H7 (cell line): ENCODE measurements at places on chromosomes 11 and 22. TPM values are rescaled to one million over a fixed set of nuclear protein-coding genes. Genes with fewer than 3 reads are reported as not detected.

GRCh38 chr11:116172156-116172555, 600.6 kb downstream of the BUD13 start:
- DNase-seq: no peak

DNA sequence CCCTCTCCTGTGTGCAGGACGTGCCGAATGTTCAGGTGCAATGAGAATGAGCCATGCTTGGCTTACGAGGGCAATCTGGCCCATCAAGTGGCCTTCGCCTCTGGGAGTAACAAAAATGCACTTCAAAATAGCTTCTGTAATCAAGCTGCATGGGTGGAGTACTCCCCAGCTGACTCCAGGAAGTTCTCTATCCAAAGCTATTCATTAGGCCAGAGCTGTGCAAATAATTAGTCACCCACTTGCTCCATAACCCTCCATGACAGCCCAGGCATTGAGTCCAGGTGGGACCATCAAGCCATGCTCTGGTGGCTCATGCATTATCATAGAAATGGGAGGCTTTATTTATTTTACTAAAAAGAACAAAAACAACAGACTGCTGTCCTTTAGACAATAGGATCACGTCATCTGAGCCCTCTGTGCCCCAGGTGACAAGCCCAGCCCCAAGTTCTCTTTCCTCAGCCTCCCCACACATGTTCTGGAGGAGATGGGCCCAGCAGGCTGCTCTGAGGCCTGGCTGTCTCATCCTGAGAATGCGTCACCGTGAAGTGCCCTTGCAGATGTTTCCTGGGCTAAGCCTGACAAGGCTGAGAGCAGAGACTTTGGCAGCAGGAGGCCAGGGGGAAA, 244.7 kb downstream of the ETS1 start:
- DNase-seq: peak; percentile 24

DRICH1 gene
- not detected in 2 replicates for total RNA-seq

POU2AF3 gene
- 0.87 and 1.0 TPM in 2 replicates for total RNA-seq

ZNF280B gene
- 2.9 and 3.7 TPM in 2 replicates for total RNA-seq
